NCI-H1417 (cell line): ENCODE measurements at places on chromosomes 7 and 10.

DNA sequence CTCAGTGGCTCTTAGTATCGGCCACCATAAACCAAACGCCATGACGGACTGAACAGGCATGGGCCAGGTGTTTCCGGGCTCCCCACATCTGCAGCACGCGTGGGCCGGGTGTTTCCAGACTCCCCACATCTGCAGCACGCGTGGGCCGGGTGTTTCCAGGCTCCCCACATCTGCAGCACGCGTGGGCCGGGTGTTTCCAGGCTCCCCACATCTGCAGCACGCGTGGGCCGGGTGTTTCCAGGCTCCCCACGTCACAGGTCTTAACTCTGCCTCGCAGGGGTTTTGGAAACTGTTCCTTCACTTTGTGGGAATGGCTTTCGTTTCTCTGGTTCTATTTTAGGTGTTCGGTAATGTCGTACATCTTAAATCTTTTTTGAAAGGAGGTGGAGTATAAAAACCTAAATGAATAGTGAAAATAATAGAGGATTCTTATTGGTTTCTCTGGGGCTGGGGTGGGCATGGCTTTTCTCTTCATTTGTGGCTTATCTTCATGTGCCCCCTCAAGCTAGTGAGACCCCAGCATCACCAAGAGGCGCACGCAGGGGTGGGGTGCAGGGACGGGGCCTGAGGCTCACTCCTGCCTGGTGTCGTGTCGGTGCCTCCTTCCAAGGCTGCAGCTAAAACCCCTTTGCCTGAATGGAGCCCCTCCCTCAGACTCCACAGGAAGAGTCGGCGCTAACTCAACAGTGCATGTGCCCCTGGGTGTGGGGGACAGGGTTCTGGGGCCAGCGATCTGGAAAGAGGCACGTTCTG is 126.3 kb downstream of the WDR37 start:
- DNase-seq = no peak

- DNase-seq = no peak
These were observed 81.7 kb downstream of the NKX6-2 start for GRCh38 chr10:132704008-132704814.

DNA sequence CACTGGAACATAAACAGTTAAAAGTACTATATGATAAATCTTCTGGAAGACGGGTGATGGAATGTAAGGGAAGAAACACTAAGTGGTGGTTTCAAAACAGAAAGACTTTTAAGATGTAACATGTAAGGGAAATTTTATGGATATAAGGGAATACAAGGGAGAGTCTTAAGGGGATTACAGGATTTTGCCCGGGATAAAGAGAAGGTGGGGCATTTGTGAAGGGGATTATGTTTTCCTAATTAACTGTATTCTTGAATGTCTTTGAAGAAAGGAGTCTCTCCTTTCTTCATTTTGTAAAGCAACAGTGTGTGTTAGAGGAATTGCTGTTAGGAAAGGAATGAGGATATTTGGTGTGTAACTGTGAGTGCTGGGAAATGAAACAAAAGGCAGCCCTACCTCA is 745.2 kb downstream of the AUTS2 start:
- no peak for DNase-seq

GRCh38 chr7:71112436-71112835 is 19.5 kb upstream of the GALNT17 start:
- no peak for DNase-seq
